HS-5 (cell line): ENCODE measurements at places on chromosomes 7 and 10.

DNA sequence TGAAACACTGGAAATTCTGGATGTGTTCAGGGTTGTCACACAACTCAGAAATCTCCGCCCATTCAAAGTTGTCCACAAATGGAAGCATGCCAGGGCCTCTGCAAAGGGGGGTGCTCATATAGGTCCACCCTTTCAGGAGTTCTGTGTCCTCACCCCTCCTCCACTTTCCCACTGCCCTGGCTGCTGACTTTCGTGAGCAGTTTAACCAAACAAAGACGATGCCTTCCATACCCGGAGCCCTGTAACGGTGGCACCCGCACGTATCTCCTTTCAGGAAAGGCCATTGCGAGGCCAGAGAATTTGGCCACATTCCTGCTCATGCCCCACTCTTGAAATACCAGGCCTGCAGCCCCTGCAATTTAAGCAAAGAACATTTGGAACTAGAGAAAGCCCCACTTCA lies 1.4 kb downstream of the CPXM2 start:
- no peak for DNase-seq

GRCh38 chr7:132738254-132738653 lies 162.0 kb upstream of the PLXNA4 start:
- DNase-seq = peak; percentile 90

GRCh38 chr7:13322126-13322525 lies 634.7 kb downstream of the ARL4A start:
- DNase-seq = no peak

GRCh38 chr7:12475362-12476063 lies 71.8 kb upstream of the VWDE start:
- DNase-seq = peak; percentile 88

GRCh38 chr10:99387071-99387470 lies 43.4 kb downstream of the GOT1 start:
- DNase-seq = no peak

DNA sequence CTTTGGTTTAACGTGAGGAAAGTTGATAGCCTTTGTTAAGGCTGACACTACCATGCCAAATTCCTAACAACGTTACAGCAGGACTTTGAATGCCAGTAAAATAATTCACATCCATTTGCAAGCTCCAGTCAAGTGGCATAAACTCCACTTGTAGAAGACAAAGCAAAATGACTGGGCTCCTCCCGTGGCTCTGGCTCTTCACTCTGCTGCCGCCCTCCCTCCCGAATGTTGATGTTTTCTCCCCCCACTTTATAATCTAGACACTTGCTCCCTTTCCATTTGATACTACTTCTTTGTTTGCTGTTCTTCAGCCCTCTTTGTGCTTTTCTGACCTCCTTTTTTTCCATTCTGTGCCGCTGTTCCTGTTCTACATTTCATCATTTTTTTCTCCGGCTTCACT lies 22.8 kb upstream of the ITGB8 start:
- DNase-seq = no peak

DNA sequence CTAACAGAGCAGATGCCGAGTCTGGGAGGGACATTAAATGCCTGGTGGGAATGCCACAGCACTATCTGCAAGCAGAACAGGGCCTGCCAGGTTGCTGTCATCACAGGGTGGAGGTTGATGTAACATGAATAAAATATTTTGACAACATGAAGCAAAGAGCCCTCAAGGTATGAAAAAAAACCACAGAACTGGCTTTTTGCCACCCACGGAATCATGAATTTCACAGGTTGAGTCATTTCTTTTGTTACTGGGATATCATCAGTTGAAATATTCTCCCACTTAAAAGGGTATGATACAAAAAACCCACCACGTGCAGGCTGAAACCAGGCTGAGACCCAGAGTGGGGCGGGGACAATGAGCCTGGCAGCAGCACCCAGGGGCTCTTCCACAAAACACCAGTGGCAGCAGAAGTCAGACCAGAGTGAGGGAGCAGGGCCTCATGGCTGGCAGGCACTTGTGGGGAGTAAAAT lies 220.1 kb downstream of the TNS3 start:
- peak; percentile 95 for DNase-seq

DNA sequence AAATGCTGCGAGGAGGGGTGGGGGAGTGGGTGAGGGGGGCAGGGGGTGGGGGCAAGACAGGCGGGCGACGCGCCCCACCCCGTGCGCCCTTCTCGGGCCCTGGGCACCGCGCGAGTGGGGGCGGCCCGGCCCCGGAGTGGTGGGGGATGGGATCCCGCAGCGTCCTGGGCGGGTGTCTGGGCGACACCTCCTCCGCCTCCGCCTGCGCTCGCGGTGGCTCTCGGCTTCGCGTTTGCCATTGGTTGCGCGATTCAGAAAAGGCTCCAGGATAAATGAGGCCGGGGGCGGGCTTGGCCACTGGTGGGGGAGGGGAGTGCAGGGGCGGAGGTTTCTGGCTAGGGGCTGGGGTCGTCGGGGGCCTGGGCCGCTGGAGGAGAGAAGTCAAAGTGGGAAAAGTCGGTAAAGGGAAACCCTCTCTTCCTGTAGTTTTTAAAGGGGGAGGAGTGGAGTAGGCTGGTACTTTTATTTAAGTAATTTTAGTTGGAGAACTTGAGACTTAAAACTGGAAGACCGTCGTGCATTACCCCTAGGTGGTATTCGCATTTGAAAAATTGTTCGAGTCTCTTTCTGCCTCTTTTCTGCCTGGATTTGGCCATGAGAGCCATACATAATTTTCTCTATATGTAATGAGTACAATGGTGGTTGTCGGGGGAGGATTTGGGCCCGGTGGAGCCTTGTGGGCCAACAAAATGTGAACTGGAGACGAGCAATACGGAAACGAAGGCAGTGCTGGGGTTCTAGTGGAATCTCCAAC lies 992 bp upstream of the IGF2BP3 start:
- no peak for DNase-seq
